ENCODE measurements at places on chromosomes 5 and 9. TPM values are rescaled to one million over a fixed set of nuclear protein-coding genes. Genes with fewer than 3 reads are reported as not detected.

GRCh38 chr5:126948453-126948852 is 81.9 kb downstream of the MARCHF3 start:
- no peak for DNase-seq

DNA sequence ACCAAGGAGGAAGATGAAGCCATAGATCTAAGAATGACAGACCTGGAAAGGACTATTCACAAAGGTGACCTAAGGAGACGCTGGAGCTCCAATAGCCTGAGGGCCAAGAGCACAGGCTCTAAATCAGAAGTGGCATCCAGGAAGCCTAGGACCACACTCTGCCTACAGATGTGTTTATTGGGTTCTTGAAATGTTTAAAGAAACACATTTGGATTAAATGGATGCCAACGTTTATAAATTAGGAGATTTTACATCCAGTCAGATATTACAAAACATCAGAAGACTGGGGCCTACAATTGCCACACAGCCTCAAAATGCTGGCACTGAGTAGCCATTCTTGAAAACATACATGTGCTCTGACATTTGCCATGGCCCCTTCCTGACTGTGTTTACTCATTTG is 80.9 kb downstream of the HMHB1 start:
- no peak for DNase-seq

GRCh38 chr5:10675177-10675700 is 85.8 kb downstream of the DAP start:
- DNase-seq = no peak

DNA sequence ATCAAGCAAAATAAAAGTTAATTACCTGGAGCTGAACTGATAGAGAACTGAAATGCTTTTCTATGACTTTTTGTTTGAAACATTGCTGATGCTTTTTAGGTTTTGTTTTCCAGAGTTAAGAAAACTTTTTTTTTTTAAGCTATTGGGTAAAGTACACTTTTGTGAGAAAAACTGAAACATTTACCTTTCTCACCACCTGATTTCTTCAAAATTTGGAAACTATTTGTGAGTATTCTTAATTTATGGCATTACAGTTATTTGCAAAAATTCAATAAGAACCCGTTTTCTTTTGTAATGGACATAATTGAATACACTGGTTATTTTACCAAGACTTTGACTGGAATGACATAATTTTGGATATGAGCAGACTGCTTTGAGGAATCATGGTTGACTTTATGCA is 6.6 kb downstream of the C9orf153 start:
- no peak for DNase-seq

DNA sequence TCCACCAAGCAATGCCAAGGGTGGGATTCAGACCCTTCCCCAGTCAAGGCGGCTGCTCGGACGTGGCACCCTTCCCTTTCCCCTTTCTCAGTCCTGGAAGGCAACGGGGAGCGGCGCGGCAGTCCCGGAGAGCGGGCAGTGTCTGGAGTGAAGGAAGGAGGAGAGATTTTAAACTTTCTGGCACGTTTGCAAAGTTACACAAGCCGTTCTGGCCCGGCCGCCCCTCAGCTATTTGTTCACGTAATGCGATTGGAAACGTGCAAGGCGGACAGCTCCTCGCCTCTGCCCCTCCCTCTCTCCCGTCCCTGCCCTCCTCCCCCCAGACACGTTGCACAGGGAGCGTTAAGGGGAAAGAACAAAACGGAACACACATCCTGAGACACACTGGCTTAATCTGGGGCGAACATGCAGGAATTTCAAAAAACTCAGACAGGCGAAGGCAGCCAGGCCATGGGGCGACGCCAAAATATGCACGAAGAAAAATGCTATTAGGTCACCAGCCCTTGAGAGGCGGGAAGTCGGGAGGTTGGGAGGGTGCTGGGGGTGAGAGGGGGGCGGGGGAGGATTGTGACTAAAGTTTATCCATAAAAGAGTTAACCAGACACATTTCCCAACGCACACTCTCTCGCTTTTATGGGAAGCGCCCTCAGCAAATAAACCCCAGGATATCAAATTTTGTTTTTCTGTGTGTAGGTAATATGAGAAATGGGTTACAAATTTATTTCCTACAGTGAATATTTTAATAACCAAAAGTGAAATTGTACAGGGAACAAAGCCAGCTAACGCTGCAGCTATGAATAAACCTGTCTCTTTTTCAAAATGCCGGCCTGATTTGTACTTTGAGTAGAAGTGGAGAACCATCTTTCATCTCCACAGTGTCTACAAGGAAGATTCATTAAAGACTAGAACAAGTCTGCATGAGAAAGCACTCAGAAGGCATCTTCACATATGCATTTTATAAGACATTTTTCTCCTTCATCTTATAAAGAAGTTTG is at the start of gene LOX:
TSS of gene LOX (minus strand) at position 144 of the 995 bp plus-strand sequence. CDS start 274 bp downstream, outside the sequence.
- peak; percentile 66 for DNase-seq

- no peak for DNase-seq
These were observed 109.4 kb downstream of the PSD2 start for GRCh38 chr5:139904816-139905661.

GRCh38 chr5:6713274-6714225 is at the start of gene TENT4A:
TENT4A (plus strand) TSS chr5:6713432; CDS start chr5:6713984, 552 bp downstream.
- no peak for DNase-seq

DNA sequence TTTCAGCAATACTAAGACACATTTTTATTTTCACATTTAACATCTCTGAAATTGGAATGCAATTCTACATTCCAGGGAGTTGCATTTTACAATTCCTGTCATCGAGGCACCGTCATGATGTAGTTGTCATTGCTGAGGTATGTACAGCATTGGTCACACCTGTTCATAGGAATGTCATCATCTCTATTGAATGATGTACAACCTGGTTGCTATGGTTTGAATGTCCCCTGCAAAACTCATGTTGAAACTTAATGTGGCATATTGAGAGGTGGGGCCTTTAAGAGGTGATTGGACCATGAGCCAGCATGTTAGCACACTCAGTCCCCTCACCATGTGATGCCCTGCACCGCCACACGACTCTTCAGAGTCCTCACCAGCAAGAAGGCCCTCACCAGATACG is 103.1 kb downstream of the CEMIP2 start:
- DNase-seq = peak; percentile 28

DNA sequence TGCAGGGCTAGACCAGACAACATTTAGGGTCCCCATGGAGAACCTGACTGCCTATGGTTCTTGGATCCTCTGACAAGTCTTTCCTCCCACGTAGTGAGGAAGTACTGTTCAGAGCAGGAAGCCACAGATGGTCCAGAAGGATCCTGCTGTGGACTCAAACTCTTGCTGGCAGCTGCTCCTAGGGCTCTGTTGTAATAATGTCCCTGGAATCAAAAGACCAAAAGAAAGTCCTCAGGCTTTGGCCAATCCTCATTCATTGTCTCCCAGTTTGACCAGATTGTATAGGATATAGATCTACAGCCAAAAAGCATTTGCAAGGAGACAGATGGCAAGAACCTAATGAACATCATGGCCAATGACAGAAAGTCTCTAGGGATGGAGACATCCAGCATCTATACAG is 53.9 kb downstream of the SEMA6A start:
- no peak for DNase-seq

DNA sequence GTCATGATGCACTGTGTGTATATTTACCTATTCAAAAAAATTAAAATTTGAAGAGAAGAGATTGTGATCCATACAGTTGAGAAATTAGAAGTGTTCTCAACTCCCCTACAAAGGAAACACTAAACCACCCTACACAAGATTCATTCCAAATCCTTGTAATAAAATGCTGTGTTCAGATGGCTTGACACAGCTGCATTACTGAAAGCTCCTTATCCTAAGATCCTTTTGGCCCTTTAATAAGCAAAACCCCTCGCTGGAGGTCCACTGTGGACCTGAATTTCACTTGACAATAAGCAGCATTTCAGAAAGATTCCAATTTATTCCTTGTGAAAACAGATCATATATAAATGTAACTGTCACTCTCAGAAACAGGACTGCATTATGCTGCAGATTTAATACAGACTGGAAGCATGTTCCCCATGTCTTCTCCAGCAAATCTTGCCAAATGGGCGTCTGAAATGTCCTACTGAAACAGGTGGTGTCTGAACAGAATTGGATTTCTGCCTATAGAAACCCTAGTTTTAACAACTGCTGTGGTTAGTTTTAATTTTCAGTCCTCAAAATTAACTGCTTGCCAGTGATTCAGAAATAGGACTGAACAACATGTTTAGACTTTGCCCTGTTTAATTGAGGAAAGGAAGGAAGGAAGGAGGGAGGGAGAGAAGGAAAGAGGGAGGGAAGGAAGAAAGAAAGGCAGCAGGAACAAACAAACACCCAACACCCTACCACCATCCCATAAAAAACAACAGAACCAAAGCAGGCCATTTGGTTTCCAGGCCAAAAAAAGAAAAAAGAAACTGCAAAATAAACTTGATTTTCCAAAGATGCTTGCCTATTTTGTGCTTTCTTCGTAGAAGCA is 179.6 kb downstream of the MLLT3 start:
- DNase-seq = peak; percentile 60

GRCh38 chr5:150052956-150053712 is 33.2 kb downstream of the CSF1R start:
- no peak for DNase-seq

TAF11L11 gene
- total RNA-seq = not detected

STK32A gene
- 5.5 TPM for total RNA-seq

SEC61B gene
- 141 TPM for total RNA-seq

CAMK2A gene
- total RNA-seq = 0.42 TPM

ENTREP1 gene
- 0.08 TPM for total RNA-seq

ICE1 gene
- total RNA-seq = 27.0 TPM

IRX1 gene
- 4.9 TPM for total RNA-seq

LCN9 gene
- not detected for total RNA-seq
